Umbilical cord (tissue), 2 donors: ENCODE measurements at places on chromosomes 2 and 18. TPM values are rescaled to one million over a fixed set of nuclear protein-coding genes. Genes with fewer than 3 reads are reported as not detected.

DNA sequence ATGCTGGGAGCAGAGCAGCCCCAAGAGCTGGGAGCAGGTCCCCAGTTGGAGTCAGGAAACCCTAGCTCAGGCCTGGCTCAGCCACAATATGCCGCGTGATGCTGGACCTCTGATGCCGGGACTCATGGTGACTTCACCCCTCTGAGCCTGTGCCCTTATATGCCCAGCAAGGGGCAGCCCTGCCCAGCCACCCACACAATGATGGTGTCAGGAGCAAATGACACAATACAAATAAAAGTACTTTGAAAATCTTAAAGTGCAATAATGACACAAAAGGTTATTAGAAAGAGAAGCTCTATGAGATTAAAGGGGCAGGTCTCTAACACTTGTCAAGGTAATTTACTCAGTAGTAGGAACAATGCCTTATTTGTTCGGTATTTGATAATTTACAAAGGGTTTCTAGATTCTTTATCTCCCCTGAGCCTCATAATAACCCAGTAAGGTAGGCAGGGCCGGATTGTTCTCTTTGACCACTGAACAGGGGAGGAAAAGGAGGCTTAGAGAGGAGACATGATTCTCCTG lies 18.3 kb upstream of the KIF3C start:
- DNase-seq = no peak

GRCh38 chr2:174072069-174072468 lies 106.9 kb upstream of the SP3 start:
- no peak for DNase-seq

The CYP27C1 gene
- 0.72 TPM for total RNA-seq

DNA sequence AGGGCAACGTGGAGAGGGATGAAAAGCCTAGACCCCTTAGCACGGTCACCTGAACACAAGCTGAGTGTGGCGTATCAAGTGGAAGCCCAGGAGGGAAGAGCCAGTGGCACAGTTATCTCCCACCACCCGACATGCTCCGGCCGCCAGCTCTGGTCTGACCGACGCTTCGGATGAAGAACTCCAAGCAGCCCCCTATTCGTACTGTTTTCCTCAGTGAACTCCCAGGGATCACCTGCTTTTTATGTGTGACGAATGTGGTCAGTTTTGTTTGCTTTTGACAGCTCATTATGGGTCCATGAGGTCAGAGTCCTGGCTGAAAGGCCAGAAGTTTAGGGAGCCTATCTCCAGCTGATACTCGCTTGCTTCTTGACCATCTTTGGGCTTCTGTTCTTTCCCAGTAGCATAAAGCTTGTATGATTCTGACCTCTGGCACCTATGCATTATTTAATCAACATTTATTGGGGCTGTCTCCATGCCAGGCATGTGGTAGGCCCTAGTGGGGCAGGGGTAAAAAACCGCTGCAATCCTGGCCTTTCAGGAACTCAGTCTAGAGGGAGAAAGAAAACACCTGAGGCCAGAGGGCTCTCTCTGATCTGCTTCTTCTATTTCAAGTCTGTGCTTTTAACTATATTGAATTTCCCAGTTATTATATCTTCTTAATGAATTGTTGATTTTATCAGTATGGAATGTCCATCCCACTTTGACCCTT lies 33.0 kb upstream of the MRPL33 start:
- DNase-seq = no peak

The TIMM21 gene
- total RNA-seq = 21.7 TPM

DNA sequence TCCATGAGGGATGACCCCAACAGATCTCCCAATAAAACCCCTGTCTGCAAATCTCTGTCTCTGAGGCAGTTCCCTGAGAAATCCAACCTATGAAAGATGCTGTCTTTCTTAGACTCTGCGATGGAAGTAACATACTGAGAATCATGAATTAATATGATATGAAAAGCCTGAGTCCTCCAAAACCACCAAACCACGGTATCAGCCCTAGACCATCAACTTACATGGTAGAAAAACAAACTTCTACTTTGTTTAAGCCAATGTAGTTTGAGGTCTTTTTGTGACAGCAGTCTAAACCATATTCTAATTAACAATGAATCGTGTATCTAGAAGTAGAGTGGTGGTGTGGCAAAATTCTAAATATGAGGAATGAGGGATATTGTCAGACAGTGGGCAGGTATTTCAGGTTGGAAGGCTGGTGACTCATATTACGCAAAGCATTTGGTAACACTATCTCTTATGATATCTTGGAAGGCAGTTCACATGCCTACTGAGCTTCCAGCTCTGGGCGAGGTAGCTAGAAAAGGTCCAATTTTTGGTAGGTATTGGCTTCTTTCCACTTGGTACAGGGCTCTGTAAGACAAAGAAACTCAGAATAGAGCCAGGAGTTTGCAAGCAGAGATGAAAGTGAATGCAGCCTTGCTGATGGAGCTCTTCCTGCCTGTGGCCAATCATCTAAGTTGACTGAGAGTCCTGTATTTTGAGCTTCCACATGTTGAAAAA lies 215.8 kb downstream of the ZFP36L2 start:
- no peak for DNase-seq

DNA sequence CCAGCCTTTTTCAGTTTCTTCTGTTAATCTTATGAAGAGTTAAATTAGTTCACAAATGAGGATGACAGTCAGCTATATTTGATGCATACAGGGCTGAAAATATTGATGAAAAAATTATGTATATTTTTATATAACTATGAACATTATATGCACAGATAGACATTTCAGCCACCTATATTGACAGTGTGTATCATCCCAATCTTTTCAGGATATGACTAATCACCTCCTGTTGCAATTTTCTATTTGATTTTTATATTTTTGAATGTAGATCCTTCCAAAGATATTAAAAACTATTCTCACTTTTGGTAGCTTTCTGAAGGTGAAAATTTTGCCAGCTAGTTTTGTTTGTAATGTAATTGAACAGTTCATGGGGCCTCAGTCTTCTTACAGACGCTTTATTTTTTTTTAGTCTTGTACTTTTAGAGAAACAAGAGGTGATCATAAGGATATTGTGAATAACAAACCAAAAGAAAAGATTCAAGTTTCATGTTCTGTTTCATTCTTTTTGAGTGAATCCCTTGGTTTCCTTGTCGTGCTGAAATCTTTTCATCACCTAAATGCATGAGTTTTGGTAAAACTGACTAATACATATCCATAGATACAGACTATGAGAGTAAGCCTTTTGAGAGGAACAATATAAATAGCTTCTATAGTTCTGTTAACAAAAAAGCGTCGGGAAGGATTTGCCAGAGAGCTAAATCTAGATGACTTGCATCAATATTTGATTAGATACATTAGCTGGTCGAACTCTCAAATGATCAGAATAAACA lies 123.1 kb downstream of the ARHGAP15 start:
- DNase-seq = no peak

- DNase-seq = peak; percentile 26
Observed at GRCh38 chr2:86065512-86065911, 40.2 kb downstream of the POLR1A start.

DNA sequence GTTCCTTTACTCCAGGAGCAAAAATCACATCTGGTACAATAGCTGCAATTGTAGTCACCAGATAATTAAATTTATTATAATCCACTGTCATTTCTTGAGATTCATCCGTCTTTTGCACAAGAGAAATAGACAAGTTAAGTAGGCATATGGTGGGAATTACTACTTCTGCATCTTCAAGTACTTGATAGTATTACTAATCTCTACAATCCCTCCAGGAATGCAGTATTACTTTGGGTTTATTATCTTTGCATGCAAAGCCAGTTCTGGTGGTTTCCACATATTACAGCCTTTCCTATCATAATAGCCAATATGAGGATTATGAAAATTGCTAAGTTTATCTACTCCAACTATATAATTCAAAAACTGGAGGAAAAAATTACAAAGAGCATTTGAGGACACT lies 254.1 kb downstream of the IKZF2 start:
- DNase-seq = no peak

GRCh38 chr18:6807515-6808257 lies 78.2 kb downstream of the ARHGAP28 start:
- peak; percentile 77 for DNase-seq

The DYNAP gene
- 7.0 TPM for total RNA-seq

DNA sequence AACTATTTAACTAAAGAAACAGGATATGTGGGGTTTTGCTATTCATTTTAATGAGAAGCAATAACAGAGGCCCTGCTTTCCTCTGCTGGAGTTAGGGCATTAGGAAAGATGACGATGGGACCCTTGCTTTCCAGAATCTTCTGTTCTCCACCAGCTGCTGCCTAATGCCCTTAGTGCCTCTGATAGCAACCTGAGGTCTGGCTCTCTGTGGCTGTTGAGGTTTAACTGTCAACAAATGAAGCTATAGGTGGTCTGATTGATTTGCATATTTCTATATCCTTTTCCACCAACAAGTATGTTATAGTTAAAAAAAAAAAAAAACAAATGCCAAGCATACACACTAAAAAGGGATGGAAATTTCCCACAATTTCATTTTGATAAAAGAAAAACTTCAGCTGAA lies 115.1 kb upstream of the NCK2 start:
- DNase-seq = no peak

The ASB18 gene
- total RNA-seq = 2.2 TPM

The RUFY4 gene
- total RNA-seq = 13.7 TPM

GRCh38 chr18:70160073-70160678 lies 45.3 kb downstream of the RTTN start:
- no peak for DNase-seq

DNA sequence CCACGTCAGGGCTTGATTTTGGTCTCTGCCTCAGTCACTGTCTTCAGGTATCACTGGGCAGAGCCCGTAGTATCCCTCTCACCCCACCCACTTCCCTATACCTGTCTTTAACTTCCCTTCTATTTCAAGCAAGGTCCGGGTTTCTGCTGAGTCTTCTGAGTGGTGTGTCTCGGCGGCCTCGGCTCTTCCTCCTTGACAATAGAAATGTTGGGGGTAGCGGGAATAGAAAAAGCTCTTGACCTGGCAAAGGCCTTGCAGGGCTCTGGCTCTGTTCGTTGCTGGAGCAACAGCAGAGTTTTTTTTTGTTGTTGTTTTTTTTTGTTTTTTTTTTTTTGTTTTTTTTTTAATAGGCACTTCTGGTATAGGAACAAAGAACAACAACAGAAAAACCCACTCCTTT lies 16.0 kb upstream of the IGFBP5 start:
- no peak for DNase-seq

- no peak for DNase-seq
Observed at GRCh38 chr2:153990771-153991170, 119.0 kb downstream of the GALNT13 start.

The KLF7 gene
- 29.1 TPM for total RNA-seq

DNA sequence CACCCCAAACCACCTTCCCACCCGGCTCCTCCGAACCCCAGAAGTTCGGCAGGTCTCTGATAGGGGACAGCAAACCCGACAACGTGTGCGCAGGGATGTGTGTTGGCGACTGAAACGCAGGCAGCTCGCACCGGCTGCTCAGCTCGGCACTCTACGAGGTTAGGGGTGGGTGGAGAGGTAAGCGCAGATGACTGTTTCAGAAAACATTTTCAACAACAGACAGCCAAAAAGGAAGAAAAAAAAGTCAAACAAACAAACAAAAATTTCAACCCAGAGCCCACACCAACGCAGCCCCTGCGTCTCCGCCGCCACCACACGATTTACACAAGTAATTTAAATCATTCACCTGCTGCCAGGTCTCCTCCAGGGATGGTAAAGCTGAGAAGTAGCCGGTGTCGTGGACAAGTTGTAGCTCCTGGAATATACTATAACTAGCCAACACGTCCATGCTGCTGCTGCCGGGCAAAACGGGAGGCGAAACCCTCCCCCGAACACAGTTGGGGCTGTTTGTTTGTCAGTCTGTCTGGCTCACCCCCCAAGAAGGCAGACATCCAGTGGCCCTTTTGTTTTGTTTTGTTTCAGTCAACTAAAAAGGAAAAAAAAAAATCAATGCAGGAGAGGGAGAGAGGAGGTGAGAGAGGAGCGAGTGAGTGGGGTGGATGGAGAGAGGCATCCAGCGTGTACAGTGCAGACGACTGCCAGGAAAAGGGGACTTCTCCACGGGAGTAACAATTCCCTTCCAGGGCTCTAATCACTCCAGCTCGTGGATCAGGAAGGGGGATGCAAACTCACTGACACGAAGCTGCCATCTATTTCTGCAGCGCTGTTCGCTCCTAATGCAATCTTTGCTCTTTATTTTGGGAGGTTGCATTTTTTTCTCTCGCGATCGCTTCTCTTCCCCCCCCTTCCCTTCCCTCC lies at the start of gene KLF7:
Gene KLF7, minus strand, starts transcription at position 828 of the 918 bp plus-strand sequence. Its CDS starts 380 bp downstream, at position 448.
- DNase-seq = peak; percentile 57

GRCh38 chr2:72979896-72980295 lies 62.6 kb downstream of the EMX1 start:
- no peak for DNase-seq

The INPP5D gene
- total RNA-seq = 5.8 TPM

The ZBTB14 gene
- 12.0 TPM for total RNA-seq

DNA sequence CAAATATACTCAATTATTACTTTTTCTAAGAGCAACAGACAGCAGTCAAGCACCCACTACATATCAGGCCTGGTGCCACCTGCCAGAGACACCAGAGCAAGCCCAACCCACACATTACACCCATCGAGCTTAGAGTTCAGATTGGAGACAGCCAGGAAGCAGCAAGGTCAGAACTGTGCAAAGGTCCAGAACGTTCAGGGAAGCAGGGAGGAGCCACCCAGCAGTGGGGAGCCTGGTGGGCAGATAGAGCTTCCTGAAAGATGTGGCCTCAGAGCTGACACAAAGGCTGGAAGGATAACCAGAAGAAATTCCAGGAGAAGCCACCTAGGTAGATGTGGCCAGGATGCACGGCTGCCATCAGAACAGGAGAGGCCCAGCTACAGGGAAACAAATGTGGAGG lies 440.5 kb upstream of the ID2 start:
- DNase-seq = no peak

The RAB6C gene
- 1.9 TPM for total RNA-seq

The SLC23A3 gene
- total RNA-seq = not detected

The RGPD3 gene
- 4.1 TPM for total RNA-seq

The PLA2R1 gene
- total RNA-seq = 18.3 TPM

DNA sequence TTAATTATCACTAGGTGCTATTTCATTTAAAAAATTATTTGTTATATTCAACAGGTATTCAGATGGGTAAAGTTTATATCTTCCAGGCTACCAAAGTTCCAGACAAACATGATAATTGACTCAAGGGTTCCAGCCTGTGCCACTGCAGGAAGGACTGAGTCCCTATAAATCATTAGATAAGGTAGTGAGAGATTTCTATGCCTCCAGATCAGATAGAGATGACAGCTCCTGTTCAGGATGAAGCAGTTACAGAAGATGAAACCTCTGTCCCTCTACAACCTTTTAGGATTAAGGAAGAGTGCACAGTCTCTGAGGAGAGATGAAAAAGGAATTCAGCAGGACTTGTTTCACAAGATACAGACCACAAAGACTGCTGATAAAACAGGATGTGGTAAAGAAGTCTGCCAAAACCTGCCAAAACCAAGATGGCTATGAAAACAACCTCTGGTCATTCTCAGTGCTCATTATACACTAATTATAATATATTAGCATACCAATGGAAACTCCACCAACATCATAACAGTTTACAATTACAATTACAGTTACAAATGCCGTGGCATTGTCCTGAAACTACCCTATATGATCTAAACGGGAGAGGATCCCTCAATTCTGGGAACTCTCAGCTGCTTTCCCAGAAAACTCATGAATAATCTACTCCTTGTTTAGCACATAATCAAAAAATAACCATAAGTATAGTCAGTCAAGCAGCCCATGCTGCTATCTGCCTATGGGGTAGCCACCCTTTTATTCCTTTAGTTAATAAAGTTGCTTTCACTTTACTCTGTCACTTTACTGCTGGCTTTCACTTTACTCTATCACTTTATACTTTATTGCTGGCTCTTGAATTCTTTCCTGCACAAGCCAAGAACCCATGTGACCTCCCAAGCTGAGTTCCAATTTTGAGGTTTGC lies 288.5 kb downstream of the PDE11A start:
- peak; percentile 27 for DNase-seq

- no peak for DNase-seq
Observed at GRCh38 chr2:29097569-29097968, 17.6 kb upstream of the CLIP4 start.

GRCh38 chr2:232698556-232699091 lies 1.5 kb downstream of the GIGYF2 start:
- no peak for DNase-seq
